Activated T-helper 1 cell treated with Interleukin-2 at 50 U/mL for 16 hours (primary cell): ENCODE measurements at places on chromosomes 16 and 17.

GRCh38 chr16:47664653-47665325 lies 203.7 kb downstream of the PHKB start:
- no peak for DNase-seq

- DNase-seq: no peak
Measured at GRCh38 chr17:5429191-5429887, 9.4 kb downstream of the RPAIN start.

DNA sequence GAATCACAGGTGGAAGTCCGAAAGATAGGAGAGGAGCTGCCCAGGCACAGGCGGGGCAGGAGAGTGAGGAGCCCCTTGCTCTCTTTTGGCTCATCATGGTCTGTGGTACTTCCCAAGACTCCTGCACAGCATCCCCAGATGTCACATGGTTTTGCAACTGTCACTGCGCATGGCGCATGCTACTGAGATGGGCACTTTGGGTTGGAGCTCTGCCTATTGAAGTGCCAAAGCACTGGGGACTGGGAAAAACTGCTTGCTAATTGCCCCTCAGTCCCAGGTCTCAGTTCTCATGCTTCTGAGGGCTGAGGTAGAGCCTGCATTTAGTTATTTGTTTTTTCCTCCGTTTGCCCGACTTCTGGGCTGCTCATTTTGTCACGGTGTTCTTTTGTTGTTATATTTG lies 156.8 kb upstream of the CDH13 start:
- DNase-seq: no peak

DNA sequence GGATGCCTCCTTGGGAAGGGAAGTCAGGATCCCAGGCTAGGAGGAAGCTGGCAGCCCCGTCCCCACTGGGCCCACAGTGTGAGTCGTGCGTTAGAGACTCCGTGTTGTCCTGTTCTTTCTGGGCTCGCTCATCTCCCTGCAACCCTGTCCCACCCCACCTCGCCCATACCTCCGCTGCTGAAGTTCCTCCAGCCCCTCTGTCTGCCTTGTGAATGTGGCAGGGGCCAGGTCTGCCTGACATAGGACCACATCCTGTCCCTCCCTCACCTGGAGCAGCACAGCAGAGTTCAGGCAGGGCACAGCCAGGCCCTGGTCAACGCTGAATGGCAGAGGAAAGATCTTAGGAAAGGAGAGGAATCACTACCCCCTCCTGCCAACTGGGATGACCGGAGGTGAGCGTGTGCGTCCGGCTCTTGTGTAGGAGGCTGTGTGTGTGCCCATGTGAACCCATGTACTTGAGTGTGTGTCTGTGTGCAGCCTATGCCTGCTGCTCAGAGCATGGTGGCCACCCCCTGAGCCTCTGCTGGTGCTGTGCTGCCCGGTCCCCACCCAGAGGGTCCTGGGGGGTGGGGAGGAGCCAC lies 12.8 kb downstream of the KCNJ18 start:
- DNase-seq: no peak

DNA sequence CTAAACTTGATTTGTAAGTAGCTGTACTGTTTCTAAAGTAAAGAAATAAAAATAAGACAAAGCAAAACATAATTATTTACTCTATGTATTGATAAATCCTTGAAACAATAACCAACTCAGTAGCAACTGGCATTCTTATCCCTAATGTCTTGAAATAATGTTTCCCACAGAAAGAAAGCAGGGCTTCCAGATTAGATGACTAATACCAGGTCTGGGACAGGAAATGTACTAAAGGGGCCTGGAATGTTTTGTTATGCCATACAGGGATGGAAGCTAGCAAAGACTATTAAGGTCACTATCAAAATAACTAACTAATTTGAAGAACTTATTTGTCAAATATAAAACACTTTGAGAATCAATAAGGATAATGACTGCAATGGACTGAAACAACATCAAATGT lies 82.1 kb downstream of the CFDP1 start:
- no peak for DNase-seq

DNA sequence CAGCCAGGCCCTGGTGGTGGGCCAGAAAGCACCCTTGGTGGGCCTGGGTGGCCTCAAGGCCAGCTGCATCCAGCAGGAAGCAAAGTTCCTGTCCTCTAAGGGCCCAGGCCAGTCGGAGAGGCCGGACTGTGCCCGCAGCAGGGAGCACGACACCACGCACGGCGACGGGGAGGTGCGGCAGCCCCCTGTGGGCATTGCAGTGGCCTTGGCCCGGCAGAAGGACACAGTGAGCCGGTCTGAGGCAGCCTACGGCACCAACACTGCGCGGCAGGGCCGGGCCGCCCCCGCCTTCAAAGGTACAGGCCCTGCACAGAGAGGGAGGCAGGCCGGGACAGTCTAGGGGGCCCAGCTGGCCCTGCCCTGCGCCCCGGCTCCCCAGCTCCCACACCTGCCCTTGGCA lies 48.0 kb downstream of the BAHCC1 start:
- no peak for DNase-seq

DNA sequence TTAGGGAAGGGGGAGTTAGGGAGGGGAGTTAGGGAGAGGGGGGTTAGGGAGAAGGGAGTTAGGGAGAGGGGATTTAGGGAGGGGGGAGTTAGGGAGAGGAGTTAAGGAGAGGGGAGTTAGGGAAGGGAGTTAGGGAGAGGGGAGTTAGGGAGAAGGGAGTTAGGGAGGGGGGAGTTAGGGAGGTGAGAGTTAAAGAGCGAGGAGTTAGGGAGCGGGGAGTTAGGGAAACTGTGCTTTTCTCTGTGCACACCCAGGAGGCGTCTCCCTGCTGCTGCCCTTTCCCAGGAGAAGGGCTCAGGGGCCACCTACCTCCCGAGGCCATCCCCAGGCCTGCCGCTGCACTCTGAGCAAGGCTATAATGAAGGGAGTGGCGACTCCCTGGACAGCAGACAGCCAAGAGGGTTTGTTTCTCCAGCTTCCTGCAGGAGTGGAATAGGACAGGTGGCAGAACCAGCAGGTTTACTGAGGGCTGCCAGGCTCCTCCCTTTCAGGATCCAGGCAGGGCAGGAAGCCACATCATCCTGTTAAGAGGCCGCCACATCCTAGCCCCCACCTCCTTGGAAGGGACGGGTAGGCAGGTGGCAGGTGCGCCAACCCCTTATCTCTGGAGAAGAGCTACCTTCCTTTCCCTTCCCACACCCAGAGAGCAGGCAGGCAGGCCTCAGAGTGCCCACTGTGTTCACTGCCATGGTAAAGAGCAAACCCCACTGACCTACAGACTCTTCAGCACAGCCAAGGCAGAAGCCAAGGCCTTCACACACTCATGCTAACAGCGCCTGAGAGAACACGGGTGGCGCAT lies 4.3 kb downstream of the CANT1 start:
- no peak for DNase-seq

DNA sequence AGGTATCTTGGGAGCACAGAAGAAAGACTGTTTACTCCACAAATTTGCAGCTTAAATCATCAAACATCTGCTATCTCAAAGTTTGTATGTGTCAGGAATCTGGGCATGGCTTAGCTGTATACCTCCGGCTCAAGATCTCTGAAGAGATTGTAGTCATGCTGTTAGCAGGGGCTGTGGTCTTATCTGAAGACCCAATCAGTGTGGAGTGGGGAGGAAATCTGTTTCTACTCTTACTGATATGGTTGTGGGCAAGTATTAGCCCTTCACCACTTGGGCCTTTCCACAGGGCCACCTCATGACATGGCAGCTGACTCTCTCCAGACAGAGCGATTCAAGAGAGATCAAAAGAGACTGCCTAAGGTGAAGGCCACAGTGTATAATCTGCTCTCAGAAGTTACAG lies 438.7 kb downstream of the KIF2B start:
- no peak for DNase-seq

DNA sequence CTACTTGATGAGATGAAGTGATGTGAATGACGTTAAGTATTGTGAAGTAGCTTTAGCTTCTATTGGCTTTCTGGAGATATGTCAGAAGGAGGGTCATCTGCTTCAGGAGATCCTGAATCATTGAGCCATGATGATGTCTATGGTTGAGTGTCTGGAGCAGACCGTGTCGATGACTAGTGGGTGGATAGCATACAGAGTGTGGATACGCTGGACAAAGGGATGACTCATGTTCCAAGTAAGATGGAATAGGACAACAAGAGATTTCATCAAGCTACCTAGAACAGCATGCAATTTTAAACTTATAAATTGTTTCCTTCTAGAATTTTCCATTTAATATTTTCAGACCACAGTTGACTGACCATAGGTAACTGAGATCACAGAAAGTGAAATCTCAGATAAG lies 116.1 kb upstream of the RBBP6 start:
- DNase-seq: no peak

DNA sequence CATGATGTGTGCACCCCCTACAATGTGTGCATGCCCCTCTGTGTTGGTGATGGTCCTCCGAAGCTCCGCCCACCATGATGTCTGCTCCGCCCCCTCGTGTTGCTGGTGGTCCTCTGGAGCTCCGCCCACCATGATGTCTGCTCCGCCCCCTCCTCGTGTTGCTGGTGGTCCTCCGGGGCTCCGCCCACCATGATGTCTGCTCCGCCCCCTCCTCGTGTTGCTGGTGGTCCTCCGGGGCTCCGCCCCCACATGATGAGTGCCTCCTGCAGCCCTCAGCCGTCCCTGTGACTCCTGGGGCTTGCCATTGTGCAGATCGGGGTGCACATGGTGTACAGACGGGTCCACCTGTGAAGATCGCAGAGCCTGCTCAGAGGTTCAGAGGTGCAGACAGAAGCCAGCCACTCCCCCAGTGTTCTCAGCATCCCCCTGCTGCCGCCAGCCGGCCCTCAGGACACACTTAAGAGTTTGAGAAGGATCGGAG lies 129.1 kb upstream of the CHMP6 start:
- DNase-seq: no peak

- no peak for DNase-seq
Measured at GRCh38 chr16:74257061-74257460, 39.6 kb upstream of the PSMD7 start.

DNA sequence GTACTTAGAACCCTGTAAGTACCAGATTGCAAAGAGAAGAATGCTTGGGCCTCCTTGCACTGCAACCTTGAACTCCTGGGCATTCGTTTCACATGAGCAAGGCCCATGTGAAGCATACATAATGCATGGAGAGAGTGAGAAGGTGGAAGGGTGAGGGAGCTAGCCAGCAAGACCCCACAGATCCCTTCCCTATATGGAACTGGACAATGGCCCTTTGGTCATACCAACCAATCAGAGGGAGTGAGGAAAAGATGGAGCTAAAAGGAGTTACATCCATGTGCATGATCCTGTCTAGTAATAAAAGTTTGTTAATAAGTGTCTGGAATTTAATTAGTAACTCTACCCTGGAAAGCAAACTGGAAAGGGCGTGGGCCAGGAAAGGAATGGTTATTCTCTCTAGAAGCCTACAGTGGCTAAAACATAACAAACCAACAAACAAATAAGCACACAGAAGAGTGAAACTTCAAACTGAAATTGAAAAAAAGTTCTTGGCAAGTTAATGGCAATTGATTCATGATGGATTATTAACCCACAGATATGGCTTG lies 29.6 kb downstream of the DNAH3 start:
- no peak for DNase-seq

GRCh38 chr17:80851277-80851925 lies 140.2 kb upstream of the CHMP6 start:
- no peak for DNase-seq

DNA sequence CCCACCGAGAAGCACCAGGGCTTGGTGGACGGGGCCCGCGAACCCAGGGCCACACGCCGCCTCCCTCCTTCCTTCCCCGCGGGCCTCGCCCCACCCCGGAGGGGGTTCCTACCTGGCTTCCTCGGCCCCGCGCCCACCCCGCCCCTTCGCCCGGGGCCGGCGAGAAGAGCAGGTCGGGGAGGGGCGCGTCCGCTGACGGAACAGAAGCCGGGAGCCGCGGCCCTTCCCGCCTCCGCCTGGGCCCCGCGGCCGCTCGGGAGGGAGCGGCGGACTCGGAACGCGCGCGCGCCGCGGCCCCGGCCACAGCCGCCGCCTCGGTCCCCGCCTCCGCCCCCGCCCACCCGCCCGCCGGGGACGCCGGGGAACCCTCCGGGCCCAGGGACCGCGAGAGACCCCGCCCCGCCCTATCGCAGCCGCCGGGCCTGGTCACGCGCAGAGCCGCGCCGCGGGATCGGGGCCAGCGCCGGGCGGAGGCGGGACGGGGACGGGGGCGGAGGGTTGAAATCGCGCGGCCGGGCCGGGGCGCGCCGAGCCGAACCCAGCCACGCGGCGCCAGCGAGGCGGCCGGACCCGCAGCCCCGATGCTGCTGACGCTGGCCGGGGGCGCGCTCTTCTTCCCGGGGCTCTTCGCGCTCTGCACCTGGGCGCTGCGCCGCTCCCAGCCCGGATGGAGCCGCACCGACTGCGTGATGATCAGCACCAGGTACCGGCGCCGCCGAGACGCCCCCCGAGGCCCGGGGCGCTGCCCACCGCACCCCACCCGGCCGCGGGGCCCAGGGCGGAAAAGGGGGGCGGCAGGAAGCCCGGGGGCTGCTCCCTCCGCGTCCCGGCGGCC lies at the start of gene TLCD3A:
Gene TLCD3A, plus strand, starts transcription at position 530 of the 835 bp plus-strand sequence. Its CDS starts 52 bp downstream, at position 582.
- no peak for DNase-seq

- DNase-seq: no peak
Measured at GRCh38 chr17:4331614-4332013, 34.9 kb downstream of the UBE2G1 start.

DNA sequence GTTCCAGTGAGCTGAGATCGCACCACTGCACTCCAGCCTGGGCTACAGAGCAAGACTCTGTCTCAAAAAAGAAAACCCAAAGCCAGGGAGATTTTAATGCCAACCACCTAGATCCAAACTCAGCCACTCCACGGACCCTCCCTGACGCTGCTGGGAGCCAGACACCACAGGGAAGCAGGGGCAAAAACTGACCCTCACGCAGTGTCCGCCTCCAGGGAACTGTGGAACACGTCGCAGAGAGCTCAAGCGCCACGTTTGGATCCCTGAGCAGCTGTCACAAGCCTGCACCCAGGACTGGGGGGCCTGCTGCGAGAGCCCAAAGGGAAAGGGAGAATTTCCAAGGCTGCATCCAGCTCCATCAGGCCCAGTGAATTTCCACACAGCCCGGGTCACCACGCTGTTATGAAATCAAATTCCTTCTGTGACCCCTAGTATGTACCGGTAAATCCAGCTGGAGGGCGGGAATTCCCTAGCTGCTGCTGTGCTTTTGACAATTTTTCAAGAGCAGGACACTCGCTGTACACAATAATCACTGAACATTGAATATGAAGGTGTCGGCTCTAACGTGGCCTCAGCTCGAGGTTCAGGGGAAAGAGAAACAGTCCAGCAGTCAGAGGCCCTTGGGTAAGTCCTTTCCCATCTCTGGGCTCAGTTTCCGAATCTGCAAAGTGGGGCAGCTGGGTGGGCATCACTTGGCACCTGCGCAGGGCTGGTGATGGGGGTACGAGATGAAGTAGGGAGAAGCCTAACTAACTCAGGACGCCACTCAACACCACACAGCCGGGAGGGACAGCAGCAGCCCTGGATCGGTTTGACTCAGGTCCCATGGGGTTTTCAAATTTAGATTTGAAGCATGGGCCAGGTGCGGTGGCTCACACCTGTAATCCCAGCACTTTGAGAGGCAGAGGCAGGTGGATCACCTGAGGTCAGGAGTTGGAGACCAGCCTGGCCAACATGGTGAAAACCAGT lies 8.6 kb downstream of the CARHSP1 start:
- DNase-seq: no peak

- DNase-seq: no peak
Measured at GRCh38 chr17:4597975-4598374, 13.6 kb downstream of the SMTNL2 start.
